ENCODE measurements at places on chromosomes 13 and 19.

- no peak for DNase-seq
Observed at GRCh38 chr13:23472189-23472588, 38.7 kb upstream of the SACS start.

DNA sequence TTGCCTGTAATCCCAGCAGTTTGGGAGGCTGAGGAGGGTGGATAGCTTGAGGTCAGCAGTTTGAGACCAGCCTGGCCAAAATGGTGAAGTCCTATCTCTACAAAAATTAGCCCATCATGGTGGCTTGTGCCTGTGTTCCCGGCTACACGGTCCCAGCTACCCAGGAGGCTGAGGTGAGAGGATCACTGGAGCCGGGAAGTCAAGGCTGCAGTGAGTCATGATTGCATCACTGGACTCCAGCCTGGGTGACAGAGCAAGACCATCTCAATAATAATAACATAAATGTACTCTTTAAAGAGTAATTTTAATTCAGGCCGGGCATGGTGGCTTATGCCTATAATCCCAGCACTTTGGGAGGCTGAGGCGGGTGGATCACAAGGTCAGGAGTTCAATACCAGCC is 38.7 kb downstream of the SKA3 start:
- DNase-seq, result no peak

DNA sequence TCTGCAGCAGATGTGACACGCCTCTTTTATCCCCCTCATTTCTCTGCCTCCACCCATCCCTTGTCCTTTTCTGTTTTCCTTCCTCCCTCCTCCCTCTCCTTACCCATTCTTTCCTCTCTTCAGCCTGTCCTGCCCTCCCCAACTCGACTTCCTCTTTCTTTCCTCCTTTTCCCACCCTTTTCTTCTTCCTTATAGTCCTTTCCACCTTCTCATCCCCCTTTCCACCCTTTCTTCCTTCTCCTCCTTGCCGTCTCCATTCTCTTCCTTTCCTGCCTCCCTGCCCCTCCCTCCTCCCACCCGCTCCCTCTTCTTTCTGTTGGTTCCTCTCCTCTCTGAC is 688 bp upstream of the ZNF71 start:
- DNase-seq, result no peak

DNA sequence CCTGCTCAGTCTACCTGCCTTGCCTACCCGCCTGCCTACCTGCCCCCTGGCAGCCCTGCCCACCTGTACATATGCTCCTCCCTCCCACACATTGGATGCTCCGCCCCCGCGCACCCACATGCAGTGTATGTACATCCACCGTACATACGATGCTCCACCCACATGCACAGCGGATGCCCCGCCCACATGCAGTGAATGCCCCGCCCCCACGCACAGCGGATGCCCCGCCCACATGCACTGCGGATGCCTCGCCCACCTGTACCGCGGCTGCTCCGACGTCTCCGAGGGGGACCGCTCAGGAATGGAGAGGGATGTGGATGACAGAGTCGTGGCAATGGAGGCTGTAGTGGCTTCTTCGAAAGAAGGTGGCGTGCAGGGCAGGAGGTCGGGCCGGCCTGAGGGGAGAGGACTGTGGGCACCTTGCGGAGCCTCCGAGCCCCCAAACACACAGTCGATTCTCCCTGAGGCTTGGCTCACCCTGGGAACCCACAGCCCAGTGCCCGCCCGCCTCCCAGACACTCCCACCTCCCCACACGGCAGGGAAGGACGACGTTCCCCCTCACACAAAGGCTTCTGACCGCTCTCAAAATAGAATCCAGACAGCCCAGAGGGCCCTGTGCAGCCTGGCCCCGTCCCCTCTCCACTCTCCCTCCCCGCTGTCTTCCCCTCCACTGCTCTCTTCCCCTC is 16.5 kb upstream of the CACTIN start:
- no peak for DNase-seq
